ENCODE measurements at places on chromosomes 7 and 10.
A peak's percentile ranks its signal among the peaks of the same experiment; 100 is the strongest.

GRCh38 chr10:12501324-12501723, 152.0 kb downstream of the CAMK1D start:
- DNase-seq = no peak

- no peak for DNase-seq
Observed at GRCh38 chr10:112295853-112296830, 12.9 kb downstream of the TECTB start.

DNA sequence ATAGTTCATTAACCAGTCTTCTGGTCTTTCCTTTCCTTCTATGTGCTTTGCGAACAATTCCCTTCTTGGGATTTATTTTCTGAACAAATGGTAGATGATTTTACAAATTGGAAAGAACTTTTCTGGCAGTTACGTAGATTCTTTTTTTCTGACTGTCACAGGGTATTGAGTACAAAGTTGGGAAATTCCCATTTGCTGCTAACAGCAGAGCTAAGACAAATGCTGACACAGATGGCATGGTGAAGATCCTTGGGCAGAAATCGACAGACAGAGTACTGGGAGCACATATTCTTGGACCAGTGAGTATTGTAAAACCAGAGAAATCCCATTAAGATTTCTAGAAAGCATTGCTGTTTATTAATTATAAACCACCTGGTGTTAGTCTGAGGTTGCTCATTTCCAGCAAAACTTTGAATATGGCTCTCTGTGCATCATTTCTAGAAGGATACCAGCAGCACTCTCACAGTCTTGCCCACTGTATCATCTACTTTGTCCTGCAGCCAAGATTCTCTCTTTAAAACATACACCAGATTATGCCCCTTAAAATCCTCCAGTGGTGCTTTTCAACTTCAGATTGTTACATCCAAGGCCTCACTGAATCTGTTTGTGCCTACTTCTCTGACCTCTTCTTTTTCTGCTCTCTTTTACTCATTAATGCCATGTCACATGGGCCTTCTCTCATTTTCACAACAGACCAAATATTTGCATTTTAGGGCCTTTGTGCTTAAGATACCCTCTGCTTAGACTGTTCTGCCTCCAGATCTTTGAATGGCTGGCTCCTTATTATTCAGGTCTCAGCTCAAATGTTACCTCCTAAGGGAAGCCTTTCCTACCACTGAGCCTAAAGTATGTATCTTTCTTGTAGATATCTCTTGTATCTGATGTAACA, 27.0 kb downstream of the DLD start:
- no peak for DNase-seq

DNA sequence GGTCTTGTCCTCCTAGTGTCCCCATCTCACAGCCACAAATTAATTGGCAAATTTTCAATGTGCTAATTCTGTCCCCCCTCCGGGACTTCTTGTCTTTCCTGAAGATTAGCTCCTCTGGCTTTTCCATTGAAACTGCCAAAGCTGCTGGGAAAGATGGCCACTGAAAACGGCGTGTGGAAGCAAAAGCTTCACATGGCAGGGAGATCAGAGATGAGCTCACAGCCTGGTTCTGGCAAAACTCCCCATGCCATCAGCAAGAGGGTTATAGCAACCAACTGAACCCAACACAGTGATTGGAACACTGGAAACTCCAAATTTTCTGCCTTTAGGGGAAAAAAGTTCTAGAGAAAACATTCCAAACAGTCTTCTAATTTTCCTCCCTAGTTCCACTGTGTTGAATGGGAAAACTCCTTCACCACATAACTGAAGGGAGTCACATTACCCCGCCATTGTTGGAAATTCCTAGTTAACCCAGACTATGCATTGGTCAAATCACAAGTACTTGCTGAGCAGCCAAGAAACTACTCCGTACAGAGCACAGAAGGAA, 37.0 kb downstream of the NRAP start:
- no peak for DNase-seq

- no peak for DNase-seq
Observed at GRCh38 chr7:143973870-143974416, 19.3 kb downstream of the OR2F1 start.

GRCh38 chr7:116966601-116967000, 13.3 kb downstream of the ST7 start:
- DNase-seq = no peak

DNA sequence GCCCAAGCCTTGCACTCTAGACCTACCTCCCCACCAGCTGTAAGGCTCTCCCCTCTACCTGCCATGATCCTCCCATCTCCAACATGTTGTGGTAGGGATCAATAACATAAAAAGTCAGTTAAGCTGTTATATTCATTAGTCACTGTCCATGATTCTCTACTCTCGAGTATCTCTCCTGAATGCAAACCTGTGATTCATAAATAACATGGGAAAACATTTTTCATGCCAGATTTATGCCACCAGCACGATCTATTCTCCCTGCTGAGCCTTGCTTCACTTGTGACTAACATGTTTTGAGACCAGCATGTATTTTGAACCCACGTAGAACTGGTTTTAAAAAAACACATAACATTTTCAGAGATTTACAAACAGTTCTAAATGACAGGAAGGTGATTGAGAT, 30.3 kb downstream of the TMEM168 start:
- no peak for DNase-seq

DNA sequence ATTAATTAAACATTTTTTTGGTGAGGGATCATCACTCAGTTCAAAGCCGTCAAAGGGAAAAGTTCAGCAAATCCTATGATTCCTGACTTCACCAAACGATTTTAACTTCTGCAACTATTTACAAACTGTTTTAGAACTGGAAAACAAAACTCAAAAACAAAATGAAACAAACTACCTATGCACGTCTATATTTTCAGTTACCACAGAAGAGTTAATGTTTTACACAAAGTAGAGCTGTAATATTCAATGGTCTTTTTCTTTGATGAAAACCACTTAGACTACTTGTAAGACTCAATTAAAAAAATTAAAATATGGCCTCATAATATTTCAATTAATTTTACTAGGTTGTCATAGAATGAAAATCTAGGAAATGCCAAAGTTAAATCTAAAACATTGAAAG, 131.5 kb downstream of the ATE1 start:
- no peak for DNase-seq

DNA sequence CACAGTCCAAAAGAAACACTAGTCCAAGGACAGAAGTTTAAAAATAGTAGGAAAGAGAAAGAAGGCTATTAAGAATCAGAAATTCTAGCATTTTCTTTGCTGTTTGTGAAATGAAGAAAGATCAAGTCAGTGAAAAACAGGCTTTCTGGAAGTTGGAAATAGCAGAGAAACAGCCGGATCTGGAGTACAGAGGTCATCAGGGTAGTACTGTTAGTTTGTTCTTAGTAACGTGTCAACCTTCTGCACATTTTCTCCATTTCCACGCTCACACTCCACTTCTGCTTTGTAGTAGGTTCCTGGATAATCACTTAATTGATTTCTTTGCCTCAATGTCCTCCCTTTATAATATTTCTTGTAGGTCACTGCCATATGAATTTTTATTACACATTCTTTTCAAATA, 322.6 kb downstream of the PCLO start:
- no peak for DNase-seq

GRCh38 chr10:111481261-111481826, 404.5 kb downstream of the ADRA2A start:
- peak; percentile 8 for DNase-seq
